ENCODE measurements at places on chromosomes 4 and X. TPM values are rescaled to one million over a fixed set of nuclear protein-coding genes. Genes with fewer than 3 reads are reported as not detected.

GRCh38 chr4:105970371-105970770 lies 75.1 kb downstream of the NPNT start:
- no peak for ATAC-seq

The TRAM1L1 gene
- total RNA-seq = not detected

DNA sequence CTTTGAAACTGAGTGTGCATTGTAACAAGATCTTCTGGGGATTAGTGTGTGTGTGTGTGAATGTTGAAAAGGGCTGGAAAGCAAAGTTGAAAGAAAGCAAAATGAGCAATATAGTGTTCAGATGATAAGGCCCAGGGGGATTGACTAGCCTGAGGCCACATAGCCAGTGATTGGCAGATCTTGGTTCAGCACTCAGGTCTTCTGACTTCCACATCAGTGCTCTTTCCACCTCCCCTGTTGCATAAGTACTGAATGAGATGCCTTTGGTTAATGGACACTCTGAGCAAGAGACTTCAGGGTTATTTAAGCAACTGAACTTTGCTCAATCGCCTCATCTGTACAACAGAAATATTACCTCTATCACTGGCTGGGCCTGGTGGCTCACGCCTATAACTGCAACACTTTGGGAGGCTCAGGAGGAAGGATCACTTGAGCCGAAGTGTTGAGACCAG lies 120.4 kb downstream of the TMEM164 start:
- ATAC-seq = no peak

The VCX3B gene
- total RNA-seq = not detected

DNA sequence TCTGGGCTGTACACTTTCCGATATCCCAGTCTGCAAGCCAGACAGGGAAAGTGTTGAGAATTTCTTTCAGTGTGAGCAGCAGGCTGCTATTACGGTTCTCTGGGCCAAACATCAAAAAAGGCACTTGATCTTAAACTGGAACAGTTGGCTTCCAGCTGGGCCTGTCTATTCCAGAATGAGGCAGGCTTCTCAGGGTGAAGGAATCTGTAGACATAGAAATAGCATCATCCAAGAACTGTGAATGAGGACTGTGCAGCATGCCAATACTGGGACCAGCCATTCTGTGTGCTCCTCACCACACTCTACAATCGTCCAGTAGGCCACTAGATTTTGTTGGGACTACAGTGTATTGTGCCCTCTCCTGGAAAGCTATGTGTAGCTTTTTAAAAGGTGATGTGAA lies 31.1 kb downstream of the ART3 start:
- no peak for ATAC-seq

Measured in activated T-helper 17 cell treated with anti-CD3 and anti-CD28 coated beads, Interleukin-2, amount 50 U/mL, for 72 hours (primary cell).